Tibial nerve (tissue), 4 donors: ENCODE measurements at places on chromosomes 16 and 17. TPM values are rescaled to one million over a fixed set of nuclear protein-coding genes. Genes with fewer than 3 reads are reported as not detected.

DNA sequence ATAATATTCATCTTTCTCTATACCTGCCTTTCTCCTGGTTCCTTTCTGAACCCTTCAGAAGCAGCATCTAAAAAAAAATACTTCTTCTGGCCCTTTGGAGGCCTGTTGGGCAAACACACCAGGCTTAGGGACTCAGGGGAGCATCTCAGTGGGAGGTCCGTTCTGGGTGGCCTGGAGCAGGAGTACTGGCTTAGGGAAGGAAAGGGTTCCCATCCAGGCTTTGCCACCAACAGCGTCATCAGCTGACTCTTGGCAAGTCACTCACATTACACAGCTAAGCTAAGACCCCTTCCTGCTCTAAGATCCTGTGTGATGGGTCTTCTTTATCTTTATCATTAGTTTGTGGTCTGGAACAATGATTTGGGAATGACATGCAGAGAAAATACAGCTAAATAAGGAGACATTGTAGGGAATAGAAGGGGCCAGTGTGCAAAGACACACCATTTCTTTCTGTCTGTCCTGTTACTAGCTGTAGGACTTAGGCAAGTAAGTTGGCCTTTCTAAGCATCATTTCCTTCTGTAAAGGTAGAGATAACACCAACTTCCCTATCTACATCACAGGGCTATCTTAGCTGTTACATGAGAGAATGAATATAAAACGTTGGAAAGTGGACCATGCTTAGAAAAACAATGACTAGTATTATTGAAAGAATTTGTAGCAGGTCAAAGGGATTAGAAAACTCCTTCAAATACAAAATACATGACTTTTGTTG, 9.9 kb downstream of the PCTP start:
- no peak for DNase-seq

DNA sequence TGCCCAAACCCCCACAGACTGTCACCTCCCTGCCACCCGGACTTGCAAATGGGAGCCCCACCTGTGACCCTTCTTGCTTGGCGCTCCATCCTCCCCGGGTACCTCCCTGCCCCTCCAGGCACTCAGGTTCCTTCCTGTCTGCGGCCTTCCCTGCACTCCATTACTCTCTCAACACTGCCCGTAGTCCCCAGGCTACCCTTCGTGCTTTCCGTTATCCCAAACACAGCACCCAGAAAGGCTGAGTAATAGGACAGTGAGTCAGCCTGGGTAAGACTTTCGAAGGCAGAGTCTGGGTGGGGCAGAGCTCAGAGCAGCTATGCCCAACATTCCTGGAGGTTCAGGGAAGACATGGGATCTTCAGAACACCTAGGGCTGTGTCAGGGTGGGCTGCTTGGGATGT, 16.6 kb upstream of the C16orf74 start:
- no peak for DNase-seq

- no peak for DNase-seq
Measured at GRCh38 chr16:88915639-88916327, 49.3 kb upstream of the PABPN1L start.

- no peak for DNase-seq
Measured at GRCh38 chr16:5916711-5917191, 819.2 kb upstream of the EEF2KMT start.

GRCh38 chr17:83200751-83201150, 121.3 kb downstream of the METRNL start:
- DNase-seq, result peak; percentile 4

DNA sequence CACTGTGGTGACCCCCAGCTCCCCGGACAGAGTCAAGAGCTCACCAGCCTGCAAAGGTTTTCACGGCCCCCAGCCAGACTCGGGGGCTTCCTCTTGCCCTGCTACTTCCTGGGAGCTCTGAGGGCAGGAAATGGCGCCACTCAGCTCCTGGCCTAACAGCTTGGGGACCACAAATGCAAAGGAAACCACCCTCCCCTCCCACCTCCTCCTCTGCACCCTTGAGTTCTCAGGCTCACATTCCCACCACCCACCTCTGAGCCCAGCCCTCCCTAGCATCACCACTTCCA, 375 bp upstream of the SPN start:
- no peak for DNase-seq

- no peak for DNase-seq
Measured at GRCh38 chr16:50705436-50706110, 12.2 kb downstream of the NOD2 start.

GRCh38 chr17:2749784-2750181, 331 bp upstream of the CCDC92B start:
- DNase-seq, result peak; percentile 13

DNA sequence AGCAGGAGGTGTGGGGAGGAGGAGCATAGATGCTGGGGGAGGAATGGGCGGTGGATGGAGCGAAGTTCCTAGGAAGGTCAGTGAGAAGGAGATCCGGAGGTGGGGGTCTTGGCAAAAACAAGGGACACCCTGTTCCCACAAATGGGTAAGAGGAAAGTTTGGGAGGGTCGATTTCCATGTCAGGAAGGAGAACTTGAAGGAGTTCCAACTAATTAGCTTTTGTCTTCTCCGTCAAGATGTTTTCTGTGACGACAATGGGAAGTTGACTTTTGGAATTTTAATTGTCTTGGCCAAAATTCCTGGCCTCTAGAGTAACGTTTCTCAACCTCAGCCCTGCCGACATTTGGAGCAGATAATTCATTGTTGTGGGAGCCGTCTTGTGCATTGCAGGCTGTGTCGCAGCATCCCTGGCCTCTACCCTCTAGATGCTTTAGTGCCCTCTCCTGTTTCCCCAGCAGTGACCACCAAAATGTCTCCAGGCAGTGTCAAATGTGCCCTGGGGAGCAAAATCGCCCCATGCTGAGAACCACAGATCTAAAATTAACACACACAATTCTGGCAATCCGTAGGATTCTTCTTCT, 97.1 kb downstream of the PITPNC1 start:
- DNase-seq, result no peak

DNA sequence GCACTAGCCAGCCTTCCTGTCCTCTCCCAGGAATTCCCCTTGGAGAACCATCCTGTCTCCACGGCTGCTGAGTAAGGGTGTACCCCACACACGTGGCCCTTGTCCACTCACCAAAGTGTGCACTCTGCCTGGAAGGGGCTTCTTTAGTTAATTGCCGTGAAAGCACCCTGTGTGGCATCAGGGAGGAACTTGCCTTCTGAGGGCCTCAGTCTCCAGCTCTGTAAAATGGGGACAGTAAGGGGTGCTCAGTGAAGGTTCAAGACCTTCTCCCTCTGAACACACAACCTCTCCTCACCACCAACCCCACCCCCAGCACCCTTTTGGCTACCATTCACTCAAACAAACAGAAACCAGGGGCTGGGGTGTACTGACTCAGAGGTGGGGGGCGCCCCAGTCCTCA, 59.1 kb upstream of the LHX1 start:
- DNase-seq, result no peak

DNA sequence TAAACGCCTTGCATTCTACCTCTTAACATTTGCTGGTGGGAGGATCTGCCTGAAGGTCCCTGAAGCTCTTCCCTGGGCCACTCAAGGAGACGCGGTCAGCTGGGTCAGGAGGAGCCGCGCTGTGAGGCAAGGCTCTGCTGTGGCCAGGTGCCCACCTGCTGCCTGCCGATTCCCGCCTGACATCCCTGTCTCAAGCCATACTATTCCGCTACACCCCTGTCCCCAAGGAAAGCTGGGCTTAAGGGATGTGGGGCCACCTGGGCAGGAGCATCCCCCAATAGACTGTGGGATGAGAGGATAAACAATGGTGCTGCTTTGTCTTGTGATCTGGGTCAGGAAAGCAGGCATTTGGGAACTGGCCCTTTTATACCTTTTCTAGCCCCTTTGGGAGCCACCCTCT, 5.1 kb downstream of the TPPP3 start:
- no peak for DNase-seq

DNA sequence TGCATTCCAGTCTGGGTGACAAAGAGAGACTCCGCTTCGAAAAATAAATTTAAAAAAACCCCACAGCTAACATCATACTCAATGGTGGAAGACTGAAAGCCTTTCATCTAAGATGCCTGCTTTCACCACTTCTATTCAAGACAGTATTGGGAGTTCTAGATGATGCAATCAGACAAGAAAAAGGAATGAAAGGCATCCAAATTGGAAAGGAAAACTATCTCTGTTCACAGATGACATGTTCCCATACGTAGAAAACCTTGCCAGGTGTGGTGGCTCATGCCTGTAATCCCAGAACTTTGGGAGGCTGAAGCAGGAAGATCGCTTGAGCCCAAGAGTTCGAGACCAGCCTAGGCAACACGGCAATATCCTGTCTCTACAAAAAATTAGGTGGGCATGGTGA, 31.1 kb downstream of the RANBP10 start:
- DNase-seq, result no peak

DNA sequence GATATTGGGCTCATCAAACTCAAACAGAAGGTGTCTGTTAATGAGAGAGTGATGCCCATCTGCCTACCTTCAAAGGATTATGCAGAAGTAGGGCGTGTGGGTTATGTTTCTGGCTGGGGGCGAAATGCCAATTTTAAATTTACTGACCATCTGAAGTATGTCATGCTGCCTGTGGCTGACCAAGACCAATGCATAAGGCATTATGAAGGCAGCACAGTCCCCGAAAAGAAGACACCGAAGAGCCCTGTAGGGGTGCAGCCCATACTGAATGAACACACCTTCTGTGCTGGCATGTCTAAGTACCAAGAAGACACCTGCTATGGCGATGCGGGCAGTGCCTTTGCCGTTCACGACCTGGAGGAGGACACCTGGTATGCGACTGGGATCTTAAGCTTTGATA, 2.6 kb upstream of the HPR start:
- DNase-seq, result no peak

GRCh38 chr16:74568961-74569631, 37.8 kb downstream of the GLG1 start:
- no peak for DNase-seq

DNA sequence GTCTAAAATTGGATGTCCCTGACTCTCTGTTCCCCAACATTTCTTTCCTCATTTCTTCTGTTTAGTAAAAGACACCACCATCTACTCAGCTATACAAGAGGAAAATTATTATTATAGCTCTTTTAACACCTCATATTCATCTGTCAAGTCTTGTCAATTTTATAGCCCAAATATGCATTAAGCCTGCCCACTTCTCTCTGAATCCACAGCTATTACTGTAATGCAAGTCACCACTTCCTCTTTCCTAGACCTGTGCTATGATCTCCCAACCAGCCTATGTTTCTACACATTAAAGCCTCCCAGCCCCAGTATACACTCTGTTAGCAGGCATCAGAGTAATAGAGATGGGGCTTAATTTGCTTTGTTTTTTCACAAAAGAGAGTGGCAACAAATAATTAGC, 252.9 kb downstream of the GRIN2A start:
- DNase-seq, result no peak

DNA sequence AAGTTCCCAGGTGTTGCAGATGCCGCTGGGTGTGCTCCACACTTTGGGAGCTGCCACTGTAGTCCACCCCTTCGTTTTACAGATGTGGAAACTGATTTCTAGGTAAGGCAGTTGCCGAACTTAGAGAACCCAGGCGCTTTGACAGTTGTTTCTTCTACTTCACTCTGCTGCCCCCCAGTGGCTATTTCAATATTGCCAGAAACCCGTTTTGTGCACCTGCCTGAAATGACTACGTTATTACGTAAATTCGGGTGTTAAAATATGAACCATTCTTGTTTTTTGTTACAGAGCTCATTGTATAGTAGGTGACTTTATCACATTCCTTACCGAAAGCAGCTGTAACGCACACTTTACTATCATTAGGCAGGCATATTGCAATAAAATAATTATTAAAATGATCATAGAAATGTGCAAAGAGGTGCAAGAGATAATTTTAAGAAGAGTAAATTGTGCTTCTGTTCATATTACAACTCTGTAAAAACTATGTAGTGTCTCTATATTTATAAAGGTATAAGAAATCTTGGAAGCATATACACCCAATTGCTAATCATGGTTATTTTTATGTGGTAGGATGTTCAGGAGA, 44.9 kb downstream of the OTOA start:
- peak; percentile 74 for DNase-seq

GRCh38 chr16:15765880-15766279, 90.9 kb downstream of the MYH11 start:
- DNase-seq, result no peak

GRCh38 chr16:12439399-12440227, 364.1 kb downstream of the CPPED1 start:
- DNase-seq, result no peak

DNA sequence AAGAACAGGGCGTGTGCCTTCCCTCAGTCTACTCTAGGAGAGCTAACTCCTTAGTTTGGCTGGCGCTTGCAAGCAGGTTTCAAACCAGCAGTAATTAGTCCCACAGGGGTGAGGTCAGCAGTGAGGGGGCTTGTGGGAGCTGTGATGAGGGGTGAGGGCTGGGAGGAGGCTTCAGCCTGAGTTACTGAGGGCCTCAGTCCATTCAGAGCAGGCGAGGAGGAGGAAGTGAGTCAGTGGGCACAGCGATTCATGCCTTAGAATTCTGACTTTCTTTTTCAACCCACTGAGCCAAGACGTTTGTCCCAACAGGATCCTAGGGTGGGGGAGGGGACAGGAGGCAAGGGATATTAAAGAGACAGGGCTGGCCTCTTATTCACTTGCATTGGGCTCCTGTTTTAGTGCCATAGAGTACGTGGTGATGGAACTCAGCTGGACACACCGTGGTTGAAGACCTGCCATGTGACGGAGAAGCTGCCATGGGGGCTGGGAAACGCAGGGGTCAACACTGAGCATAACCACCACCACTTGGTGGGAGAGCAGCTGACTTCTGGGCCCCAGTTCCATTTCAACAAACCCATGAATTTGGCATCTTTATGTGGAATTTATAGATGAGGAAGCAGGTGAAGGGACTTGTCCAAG, 8.3 kb upstream of the ITGA3 start:
- DNase-seq, result no peak

DNA sequence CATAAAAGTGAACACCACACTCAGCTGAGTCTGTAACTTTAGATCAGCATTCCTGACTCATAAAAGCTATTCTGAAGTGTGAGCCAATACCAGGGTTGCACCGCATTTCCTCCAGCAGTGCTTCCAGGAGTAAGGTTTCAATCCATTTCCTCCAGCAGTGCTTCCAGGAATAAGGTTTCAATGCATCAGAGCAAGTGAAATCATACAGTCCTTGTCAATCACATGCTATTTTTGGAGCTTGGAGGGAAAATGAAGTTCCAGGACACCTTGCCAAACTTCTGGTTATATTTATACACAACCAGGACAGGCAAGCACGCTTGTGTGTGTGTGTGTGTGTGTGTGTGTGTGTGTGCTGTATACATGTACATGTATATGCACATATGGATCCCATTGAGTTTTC, 327.6 kb downstream of the GRIN2A start:
- DNase-seq, result no peak

GRCh38 chr16:73405851-73406250, 357.9 kb upstream of the ZFHX3 start:
- DNase-seq, result no peak

GRCh38 chr17:45973099-45973780, 25.8 kb upstream of the STH start:
- DNase-seq, result no peak

GRCh38 chr17:78316115-78316866, 43.6 kb downstream of the SOCS3 start:
- no peak for DNase-seq

- no peak for DNase-seq
Measured at GRCh38 chr17:62999736-63000135, 33.7 kb downstream of the TANC2 start.

GRCh38 chr17:4167786-4168185, 24.8 kb downstream of the CYB5D2 start:
- no peak for DNase-seq

KRT27 gene
- not detected for total RNA-seq

GPRC5C gene
- 66.8 TPM for total RNA-seq

CMTM2 gene
- not detected for total RNA-seq

ABCC11 gene
- not detected for total RNA-seq

PRRT2 gene
- total RNA-seq, result 12.9 TPM

MT1A gene
- total RNA-seq, result 18.8 TPM

C16orf54 gene
- 0.63 TPM for total RNA-seq

HBA1 gene
- 135 TPM for total RNA-seq
